Fibroblast of the aortic adventitia (primary cell): ENCODE measurements at places on chromosomes 11 and 22. TPM values are rescaled to one million over a fixed set of nuclear protein-coding genes. Genes with fewer than 3 reads are reported as not detected.

DCHS1 gene
- 5.2 and 19.0 TPM in 2 replicates for total RNA-seq

FGF19 gene
- not detected in 2 replicates for total RNA-seq

ARL2 gene
- 14.9 and 97.9 TPM in 2 replicates for total RNA-seq

DDI1 gene
- not detected in 2 replicates for total RNA-seq

PYGM gene
- total RNA-seq: 0.63 and 1.7 TPM in 2 replicates
